ENCODE measurements at places on chromosomes 4 and X. TPM values are rescaled to one million over a fixed set of nuclear protein-coding genes. Genes with fewer than 3 reads are reported as not detected.

CRLF2 gene
- not detected for total RNA-seq

MAGEB18 gene
- not detected for total RNA-seq

HMX1 gene
- total RNA-seq, result not detected

SOD3 gene
- total RNA-seq, result 16.4 TPM

GAGE12F gene
- not detected for total RNA-seq

CTAG1A gene
- not detected for total RNA-seq

GABRQ gene
- under 0.01 TPM for total RNA-seq

GRCh38 chr4:8218371-8219031 is 19.4 kb downstream of the SH3TC1 start:
- DNase-seq, result no peak

DNA sequence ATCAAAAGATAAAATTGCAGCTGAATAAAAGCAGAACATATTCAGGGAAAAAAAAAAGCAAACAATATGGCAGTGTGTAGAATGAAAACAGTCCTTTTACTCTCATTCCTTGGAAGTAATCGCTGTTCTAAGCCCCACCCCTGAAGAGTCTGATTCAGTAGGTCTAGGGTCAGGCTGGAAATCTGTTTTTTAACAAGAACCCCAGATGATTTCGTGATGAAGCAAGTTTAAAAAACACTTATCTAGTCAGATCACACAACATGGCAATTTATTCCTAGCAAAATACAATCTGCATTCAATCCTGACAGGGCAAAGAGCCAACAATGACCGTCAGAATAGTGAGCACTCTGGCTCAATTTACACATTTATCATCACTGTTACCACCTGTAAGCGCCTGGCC is 16.1 kb downstream of the FAM120C start:
- DNase-seq, result no peak

DNA sequence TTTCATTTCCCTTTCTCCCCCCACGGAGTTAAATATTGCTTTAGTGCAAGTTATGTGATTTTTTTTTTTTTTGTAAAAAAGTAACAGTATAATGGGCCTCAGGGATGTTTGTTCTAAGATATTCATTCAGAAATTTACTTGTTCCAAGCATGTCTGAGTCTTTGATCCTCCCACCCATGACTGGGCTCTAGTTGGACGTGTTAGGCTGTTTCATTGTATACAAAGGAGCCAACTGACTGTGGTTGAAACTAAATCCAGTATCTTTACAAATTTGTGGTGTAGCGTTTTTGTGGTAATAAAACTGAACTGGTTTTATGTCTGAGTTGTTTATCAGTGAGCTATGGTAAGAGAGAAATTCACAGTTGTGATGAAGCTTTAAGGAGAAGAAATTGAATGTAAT is 74.1 kb downstream of the DOCK11 start:
- DNase-seq, result no peak

DNA sequence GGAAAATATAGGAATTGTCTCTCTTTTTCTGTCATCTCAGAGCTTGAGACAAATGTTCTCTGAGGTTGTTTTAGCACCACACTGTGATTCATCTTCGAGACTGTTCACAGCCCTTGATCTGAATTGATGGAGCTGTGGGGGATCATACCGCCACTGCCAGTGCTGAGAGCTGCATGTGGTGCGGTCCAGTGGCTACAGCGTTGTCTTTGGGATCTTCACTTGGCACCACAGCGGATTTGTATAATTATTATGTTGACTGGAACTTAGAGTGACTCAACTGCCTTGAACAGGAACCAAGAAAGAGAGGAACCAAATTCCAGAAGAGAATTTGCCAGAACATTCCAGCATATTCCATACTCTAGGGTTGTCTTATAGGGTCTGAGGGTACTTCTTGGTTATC is 29.1 kb downstream of the TBL1X start:
- DNase-seq, result no peak

DNA sequence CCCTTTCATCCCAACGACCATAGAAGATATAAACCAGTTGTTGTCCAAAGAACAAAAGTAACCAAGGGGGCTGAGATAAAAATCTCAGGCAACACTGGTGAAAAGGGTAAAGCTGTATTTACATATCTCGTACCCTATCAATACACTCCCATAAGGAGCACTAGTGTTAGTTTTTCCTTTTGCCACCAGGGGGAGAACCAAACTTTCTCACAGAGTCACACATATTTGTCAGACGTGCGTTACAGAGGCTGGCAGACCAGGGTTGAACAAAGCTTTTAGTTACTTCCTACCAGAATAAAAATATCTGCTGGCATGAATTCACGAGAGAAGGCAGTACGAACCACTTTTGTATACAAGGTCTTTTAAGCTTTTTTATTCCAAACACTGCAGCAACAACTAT is 88.3 kb downstream of the AMELX start:
- DNase-seq, result peak; percentile 77

DNA sequence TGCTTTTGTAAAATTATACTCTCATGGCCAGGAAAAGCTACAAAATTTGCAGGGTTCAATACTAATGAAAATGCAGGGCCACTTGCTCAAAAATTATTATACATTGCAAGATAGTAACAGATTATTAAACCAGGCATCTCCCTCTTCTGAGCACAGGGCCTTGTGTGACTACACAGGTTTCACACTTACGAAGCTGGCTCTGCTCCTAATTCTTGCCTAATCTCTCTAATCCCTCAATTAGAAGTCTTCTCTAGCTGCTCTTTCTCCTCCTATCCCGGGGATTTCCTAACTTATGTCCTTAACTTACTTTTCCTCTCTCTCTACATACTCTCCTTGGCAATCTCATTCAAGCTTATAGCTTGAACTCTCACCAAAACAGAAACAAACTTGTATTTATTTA is 168.3 kb downstream of the AREG start:
- DNase-seq, result no peak

DNA sequence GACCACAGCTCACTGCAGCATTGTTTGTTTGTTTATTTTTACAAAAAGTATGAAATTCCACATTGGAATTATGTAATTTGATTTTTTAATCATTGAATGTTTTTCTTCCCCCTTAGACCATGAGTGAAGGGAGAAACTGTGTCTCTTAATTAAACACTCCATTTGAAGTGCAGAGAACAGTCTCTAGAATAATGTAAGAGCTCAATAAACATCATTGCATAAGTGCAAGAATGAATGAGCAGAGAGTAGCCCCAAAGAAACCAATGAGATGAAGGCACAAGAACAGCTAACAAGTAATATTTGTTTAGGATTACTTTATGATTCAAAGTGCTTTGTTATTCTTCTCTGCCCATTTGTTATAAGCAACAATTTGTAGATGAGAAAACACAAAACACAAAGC is 921.3 kb upstream of the LCORL start:
- DNase-seq, result no peak

DNA sequence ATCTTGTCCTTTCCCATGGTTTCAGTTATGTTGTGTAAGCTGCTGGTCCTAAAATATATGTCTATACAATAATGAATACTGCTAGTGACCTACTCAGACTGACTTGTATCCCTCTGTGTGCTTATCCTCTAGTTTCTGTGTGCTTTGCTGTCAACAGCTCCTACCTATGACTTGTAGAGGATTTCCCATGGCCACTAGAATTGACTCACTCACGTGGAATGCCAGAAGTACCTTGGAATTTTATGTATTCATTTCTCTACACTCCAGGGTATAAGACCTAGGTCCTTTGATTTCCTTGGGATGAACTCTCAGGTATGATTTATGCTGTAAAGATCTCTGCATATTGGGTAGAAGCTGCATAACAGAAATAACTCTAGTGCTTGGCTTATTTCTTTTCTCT is 279.9 kb upstream of the SLIT2 start:
- DNase-seq, result peak; percentile 70

DNA sequence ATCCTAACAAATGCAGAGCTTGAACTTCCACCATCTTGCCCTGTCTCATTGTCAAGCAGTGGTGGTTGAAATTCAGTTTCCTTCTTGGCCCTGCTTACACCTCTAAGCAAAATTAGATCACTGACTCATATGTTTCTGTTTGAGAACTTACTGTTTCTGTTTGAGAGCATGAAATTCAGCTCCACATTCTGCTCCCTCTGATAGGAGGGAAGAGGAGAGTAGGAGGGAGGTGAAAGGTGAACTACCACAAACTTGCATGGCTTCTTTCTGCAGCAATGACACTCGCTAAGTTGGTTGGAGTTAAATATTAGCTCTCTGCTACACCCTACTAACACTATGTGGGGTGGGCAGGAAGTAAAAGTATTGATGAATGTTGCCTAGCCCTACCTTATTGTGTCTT is 117.8 kb upstream of the EDA2R start:
- no peak for DNase-seq

GRCh38 chr4:167774646-167775045 is 317.7 kb upstream of the ANXA10 start:
- DNase-seq, result no peak

DNA sequence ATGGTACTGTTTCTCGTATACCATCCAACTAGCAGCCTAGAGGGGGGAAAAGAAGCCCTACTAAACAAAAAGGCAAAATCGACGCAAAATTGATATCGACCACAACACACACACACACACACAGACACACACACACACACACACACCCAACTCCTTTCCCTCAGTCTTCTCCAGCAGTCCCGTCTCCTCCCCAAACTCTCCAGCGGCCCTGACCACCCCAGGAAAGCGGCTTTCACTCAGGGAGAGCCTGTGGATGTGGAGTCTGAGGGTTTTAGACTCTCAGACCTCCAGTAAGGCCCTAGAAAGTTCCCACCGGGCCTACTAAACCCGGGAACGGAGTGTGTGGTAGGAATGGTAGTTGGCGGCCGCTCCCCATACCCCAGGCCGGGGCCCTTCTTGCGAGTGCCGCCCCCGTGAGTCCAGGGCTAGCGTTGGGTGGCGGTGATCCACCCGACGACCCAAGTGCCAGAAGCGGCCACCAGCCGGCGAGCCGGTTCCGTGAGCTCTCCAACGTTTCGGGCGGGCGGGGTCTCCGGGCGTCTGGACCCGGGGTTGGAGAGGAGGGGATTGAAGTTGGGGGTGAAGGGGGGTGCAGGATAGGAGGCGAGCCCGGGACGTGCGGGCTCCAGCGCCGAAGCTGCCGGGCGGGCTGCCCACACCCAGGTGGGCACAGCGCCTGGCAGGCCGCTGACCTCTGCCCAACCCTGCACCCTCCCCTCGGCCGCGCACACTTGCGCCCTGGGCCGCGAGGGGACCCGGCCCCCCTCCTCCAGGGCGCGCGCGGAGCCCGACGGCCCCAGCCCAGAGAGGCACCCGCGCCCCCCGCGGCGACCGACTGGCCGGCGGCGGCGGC is 13.7 kb downstream of the ARX start:
- no peak for DNase-seq

GRCh38 chrX:121084903-121085611 is 37.6 kb downstream of the GLUD2 start:
- no peak for DNase-seq

All from PC-3 (cell line).